AML-193 (cell line): ENCODE measurements at places on chromosomes 5 and 9.

DNA sequence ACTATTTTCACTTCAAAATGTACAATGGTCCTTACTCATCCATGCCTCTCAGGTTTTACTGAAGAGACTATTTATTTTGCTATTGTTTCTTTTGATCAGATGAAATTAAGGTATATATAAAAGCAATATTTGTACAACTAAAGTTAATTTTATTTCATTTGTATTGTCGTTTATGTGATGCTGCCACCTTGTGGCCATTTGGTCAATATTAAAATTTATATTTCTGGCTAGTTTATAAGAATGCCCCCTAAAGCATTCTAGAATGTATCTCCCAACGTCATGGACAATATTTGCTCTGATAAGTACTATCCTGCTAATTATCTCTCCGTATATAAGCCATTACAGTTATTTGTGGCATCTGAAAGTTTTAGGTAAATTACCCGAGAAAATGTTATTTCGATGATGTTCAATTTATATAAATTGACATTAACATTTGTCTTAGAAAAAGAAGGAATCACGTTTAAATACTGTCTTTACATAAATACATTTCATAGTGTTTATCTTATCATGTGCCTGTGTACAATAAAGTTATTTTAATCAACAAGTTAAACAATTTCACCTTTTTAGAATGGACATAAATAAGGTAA lies 680.0 kb downstream of the TAF11L14 start:
- DNase-seq, result peak; percentile 7

GRCh38 chr9:73474002-73474600 lies 322.4 kb downstream of the ANXA1 start:
- DNase-seq, result no peak

GRCh38 chr5:142576303-142576702 lies 109.6 kb downstream of the FGF1 start:
- no peak for DNase-seq

DNA sequence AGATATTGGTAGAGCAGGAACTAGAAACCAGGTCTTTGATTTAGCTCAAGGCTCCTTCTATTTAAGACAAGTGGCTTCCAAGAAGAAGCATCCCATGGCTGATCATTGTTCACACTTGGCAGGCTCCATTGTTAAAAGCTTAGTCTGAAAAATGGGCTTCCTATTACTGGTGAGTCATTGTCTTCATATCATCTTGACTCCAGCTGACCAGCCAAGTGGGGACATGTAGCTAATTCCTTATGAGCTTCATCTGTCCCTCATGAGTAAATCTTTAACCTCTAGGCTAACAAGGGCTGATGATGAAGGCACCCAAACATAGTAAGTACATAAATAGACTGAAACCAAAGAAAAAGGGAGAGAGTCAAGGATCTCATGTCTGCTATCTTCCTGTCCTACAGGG lies 530.3 kb upstream of the KLF4 start:
- DNase-seq, result no peak

DNA sequence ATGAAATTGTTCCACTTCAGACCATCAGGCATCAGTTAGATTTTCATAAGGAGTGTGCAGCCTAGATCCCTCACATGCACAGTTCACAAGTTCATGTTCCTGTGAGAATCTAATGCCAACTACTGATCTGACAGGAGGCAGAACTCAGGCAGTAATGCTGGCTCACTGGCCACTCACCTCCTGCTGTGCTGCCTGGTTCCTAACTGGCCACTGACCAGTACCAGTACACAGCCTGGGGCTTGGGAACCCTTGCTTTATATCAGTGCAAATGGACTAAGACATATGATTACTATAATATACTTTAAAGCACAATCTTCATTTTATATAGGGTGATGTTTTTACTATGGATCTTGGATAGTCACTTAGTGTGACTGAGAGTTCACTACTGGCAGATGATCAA lies 259.2 kb downstream of the SLCO4C1 start:
- no peak for DNase-seq

GRCh38 chr5:88159591-88159990 lies 109.1 kb downstream of the TMEM161B start:
- no peak for DNase-seq

DNA sequence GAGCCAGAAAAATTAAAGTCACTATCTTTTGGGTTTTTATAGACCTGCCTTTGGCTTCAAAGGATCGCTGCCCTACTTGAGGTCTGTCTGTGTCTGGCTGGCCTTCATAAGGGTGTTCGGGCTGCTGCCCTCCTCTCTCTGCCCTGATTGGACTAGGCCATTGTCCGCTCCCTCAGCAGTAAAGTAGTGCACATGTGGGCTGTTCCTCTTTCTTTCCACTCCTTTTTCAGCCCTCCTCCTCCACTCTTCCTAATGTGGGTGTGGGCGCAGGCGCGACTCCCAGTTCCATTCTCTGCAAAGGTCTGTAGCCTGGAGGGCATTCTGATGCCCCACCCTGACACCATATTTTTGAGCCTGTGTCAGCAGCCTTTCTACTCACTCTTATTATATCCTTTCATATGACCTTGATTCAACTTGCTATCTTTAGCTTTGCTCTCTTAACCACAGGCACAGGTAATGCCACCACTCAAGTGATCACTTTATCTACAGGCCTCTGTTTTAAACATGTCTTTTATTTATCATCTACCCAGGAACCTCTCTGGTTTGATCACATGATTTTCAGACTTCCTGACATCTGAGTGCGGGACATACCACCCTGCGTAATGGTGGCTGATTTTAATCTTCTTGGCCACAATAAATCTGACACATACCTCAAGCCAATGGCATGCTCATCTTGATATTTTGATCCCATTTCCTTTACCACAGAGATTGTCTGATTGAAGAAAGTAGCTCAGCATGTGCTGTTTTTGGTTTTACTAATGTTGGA lies 144.5 kb downstream of the AOPEP start:
- no peak for DNase-seq

DNA sequence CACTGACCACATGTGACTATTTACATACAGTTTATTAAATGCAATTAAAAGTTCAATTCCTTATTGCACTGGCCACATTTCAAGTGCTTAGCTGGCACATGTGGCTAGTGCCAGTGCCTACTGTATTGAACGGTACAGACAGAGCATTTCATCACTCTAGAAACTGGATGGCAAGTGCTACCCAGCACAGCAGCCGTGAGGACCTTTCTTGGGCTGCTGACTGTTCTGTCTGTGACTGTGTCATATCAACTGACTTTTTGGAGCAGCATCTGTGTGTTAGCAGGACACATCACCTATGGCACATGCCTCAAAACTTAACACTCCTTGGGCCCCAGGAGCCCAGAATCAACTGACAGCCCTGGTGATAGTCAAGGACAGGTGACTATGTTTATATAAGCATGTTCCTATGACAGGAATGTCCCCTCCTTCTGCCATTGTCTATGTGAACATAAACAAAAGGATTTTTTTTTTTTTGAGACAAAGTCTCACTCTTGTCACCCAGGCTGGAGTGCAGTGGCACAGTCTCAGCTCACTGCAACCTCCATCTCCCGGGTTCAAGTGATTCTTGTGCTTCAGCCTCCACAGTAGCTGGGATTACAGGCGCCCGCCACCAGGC lies 8.9 kb downstream of the IRF1 start:
- no peak for DNase-seq

GRCh38 chr9:23621188-23621587 lies 204.9 kb downstream of the ELAVL2 start:
- no peak for DNase-seq

DNA sequence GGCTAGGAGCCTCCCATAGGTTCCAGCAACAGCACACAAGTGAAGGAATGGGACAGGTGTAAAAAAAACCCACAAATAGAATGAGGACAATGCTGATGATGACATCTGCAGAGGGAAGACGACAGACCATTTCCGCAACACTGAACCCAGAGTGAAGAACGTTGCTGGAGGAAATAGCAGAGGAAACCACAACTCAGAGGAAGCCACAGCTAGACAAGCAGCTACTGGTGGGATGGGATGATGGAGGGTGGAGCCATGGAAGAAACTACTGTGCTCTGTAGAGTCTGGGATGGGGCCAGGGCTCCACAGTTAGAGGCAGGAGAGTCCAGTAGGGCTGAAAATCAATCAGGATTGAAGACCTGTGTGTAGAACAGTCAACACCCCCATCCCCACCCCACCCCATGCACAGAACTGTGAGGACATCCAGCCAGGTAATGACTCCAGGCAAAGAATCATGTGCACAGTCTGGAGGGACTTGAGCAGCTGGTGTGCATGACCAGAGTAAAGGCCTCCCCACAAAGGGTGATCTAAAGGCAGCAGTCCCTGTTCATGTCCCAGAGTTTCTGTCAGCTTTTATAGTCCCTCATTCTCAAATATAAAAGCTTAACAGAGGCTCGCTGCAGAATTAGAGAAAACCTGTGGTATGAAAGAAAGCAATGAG lies 65.2 kb upstream of the SPIN1 start:
- peak; percentile 97 for DNase-seq

- DNase-seq, result no peak
Measured at GRCh38 chr5:176425791-176426190, 9.5 kb upstream of the CLTB start.

GRCh38 chr5:35172533-35172932 lies 57.8 kb downstream of the PRLR start:
- no peak for DNase-seq

DNA sequence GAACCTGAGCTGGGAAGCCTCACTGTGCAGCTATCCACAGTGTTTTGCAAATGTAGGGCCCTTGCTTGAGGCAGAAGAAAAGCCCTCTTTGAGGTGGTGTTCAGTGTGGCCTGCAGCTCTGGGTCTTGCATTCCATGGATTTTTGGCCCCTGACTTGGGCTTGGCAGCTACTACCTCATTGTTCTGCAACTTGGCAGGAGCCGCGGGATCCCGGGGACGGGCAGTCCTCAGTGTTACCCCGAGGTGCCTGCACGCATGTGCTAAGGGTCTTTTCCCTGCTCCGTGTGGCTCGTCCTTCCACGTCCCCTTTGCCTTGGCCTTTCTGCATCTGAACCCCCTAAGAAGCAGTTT lies 39.8 kb downstream of the NEK6 start:
- no peak for DNase-seq

DNA sequence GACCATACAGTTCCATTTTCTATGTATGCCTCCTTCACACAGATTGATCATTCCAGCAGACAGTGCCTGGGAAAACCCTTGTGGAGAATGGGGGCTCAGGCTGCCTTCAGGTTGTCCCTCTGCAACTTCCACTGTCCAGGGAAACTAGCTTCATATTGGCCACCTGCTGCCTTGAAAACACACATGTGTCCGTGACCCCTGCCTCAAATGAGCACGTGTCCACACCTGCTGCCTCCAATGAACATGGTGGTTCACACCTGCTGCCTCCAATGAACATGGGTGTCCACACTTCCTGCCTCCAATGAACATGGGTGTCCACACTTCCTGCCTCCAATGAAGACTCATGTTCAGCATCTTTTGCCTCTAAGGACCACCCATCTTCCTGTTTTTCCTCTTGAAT lies 185.4 kb upstream of the ADCY2 start:
- no peak for DNase-seq

DNA sequence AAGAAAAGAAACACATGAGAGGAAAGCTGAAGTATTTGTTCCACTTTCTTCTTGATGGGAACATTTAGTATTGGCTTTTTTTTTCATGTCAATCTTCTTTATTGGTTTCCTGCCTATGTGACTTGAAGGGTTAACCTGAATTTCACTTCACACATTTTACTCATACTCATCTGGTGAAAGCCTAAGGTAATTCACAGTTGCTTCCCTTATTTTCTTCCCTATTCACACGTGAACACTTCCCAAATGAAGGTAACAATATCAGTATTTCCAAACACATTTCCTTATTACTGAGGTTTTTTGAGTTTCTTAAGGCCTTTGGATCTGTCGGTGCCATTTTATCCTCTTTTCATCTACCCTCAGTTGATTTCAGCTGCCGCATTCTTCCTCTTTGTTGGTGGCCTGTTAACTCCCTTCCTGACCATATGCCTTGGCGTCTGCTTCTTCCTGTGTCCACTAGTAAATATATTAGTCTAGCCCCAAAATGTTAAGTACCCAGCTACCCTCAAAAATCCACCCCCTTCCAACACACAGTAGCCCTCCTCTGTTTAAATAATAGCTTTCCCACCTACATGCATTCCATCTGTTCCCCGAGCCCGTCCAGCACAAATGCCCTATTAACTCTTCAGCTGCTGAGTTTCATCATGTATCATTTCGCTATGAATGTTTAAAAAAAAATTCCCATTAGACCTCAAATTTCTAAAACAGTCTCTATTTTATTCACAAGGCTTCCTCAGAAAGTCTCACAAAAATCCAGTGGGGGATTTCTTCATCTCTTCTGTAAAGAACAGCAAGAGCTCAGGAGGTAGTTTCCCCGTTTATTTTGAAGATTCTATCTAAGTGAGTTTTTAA lies 97.3 kb downstream of the USP20 start:
- DNase-seq, result peak; percentile 40

GRCh38 chr5:129766798-129767197 lies 18.9 kb downstream of the MINAR2 start:
- DNase-seq, result no peak

DNA sequence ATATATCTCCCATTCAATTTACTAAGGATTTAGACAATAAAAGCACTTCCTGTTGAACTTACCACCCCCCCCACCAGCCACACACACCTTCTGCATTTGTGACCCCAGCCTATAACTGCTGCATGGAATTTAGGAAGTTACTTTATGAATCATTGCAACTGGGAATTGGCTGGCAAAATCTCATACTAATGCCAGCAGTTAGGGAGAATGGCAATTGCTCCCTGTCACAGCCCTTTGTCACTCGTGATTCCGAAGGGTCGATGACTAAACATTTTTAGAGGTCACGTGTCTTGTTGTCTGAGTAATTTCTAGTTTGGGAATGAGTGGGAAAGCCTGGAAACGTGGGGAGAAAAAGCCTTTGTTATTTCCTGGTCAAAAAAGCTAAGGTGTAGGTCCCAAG lies 46.6 kb upstream of the PCA3 start:
- DNase-seq, result no peak

DNA sequence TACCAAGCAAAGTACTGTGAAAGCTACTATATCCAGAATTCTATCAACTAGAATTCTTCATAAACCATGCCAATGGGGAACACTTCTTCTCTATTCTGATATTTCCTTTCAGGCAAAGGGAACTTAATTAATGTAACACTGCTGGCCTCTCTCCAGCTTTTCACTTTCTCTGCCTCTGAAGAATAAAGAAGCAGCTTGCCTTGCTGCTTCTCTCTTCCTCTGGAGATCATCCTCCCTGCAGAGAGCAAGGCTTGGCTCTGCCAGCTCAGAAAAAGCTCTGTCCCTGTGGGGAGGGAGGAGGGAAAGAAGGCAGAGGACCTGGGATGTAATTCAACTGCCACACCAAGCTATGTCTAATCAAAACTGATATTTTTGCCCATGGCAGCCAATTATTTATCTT lies 6.5 kb downstream of the CTNND2 start:
- DNase-seq, result no peak

DNA sequence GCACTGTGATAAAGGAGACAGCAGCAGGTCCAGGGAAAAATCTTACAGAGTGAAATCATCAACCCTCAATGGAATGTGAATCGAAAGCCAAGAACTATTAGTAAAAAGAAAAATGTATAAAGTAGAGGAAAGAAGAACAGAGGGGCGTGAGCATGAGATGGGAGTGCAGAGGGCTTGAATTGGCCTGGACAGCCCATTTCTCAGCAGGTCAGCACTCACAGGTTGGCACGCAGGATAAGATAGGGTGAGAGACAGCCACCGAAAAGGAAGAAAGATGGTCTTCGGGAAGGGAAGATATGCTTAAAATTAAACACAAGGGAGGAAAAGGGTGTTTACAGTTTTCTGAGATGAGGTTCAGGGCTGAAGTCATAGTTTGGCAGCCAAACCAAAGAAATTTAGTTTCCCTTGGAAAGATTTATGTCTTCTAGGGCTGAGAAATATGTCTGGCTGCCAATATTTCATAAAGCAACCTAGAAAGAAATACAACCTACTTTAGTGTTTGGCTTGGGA lies 524.7 kb downstream of the SPATA31D1 start:
- no peak for DNase-seq

- DNase-seq, result no peak
Measured at GRCh38 chr5:21154526-21154925, 1166.5 kb upstream of the CDH18 start.
